Urothelium cell line (cell line): ENCODE measurements at places on chromosomes 1 and 21.

DNA sequence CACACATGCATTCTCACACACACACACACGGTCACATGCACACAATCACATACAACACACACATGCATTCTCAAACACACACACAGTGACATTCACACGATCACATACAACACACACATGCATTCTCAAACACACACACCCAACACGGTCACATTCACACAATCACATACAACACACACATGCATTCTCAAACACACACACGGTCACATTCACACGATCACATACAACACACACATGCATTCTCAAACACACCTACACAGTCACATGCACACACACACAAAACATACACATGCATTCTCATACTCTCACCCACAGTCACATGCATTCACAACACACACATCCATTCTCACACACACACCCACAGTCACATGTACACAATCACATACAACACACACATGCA is 135.0 kb downstream of the CASZ1 start:
- no peak for DNase-seq

DNA sequence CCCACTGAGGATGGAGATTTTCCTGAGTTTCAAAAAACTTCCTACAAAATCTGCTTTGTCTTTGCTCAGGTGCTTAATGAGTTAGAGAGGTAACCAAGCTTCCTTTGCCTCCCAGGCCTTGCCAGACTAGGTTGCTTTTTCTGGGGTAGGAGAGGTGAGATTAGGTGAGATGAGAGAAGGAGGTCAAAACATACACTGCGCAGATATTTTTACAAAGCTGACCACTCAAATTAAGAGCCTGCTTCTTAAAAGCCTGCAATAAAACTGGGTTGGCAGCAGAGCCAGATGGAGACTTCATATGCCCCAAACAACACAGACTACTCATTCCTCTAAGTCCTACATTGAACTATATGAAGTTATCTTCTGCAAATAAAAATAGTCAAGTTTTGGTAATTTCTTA is 352.5 kb downstream of the NUF2 start:
- DNase-seq, result no peak

GRCh38 chr1:158283965-158284364 is 5.8 kb upstream of the CD1C start:
- no peak for DNase-seq

GRCh38 chr1:40248412-40248811 is 675 bp downstream of the TMCO2 start:
- DNase-seq, result no peak

GRCh38 chr1:95407131-95407885 is 173.3 kb downstream of the RWDD3 start:
- DNase-seq, result no peak
